Stimulated activated CD4-positive, alpha-beta T cell treated with anti-CD3 and anti-CD28 coated beads, TNF-alpha, amount 100 ng/mL, for 48 hours (primary cell): ENCODE measurements at places on chromosomes 11 and 22.
A peak's percentile ranks its signal among the peaks of the same experiment; 100 is the strongest.

GRCh38 chr22:32619614-32620426 lies 145.2 kb downstream of the FBXO7 start:
- DNase-seq = no peak

GRCh38 chr11:76523147-76523546 lies 78.3 kb downstream of the EMSY start:
- DNase-seq = no peak

DNA sequence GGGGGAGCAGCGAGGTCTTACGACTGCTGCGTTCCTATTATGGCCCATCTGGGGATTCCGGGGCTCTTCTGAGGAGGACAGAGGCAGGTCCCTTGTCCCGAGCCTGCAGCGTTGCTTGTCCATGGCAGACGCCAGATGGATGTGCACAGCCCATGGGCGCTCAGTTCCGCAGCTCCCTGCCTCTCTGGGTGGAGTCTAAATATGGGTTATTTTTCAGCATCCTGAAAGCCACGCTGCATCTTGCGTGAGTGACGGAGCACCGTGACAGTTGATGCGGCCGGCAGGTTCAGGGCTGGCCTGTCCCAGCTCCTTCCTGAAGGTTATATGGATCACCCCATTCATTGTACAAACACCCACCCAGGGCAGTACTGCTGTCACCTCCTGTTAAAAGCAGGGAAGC lies 1169.4 kb downstream of the BRD1 start:
- no peak for DNase-seq

GRCh38 chr11:78391424-78391823 lies 26.2 kb downstream of the GAB2 start:
- DNase-seq = no peak

DNA sequence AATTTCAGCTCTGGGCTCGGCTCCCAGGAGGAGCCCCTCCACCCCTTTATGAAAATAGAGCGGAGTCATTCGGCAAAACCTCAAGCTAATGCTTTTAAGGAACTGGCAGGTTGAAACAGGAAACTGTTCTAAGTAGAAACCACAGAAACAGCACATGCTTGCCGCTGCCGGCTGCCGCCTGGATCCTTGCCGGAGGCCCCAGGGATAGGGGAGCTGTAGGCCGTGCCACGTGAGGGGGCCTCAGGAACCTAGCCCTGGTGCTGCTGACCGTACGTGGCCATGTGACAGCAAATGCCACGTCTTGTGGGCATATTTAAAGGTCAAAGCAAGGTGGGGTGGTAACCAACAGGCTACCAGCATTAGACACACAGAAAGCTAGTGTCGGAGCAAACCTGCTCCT lies 77.9 kb upstream of the TIMP3 start:
- peak; percentile 10 for DNase-seq

- no peak for DNase-seq
Observed at GRCh38 chr11:133443206-133443747, 89.0 kb downstream of the OPCML start.

- no peak for DNase-seq
Observed at GRCh38 chr11:2177076-2177475, 5.5 kb upstream of the TH start.

DNA sequence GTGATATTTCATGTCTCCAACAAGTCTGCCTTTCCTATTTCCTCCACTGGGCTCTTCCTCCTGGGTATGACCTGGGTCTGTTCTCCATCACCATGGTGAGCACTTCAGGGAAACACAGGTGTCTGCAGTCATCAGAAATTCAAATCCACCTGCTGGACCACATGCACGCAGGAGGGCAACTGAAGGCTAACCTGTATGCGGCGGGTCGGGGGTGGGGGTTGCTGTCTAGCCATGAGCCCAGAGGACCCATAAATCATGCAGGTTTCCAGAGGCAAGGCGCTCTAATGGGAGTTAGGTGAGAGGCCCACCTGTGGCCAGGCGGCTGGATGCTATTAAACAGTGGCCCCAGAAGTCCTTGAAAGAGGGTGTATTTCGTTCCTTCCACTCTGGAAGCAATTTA lies 11.1 kb upstream of the PAMR1 start:
- no peak for DNase-seq
